ENCODE measurements at places on chromosomes 4 and X.

- DNase-seq, result no peak
These were observed 32.1 kb upstream of the HTRA3 start for GRCh38 chr4:8237256-8237989.

DNA sequence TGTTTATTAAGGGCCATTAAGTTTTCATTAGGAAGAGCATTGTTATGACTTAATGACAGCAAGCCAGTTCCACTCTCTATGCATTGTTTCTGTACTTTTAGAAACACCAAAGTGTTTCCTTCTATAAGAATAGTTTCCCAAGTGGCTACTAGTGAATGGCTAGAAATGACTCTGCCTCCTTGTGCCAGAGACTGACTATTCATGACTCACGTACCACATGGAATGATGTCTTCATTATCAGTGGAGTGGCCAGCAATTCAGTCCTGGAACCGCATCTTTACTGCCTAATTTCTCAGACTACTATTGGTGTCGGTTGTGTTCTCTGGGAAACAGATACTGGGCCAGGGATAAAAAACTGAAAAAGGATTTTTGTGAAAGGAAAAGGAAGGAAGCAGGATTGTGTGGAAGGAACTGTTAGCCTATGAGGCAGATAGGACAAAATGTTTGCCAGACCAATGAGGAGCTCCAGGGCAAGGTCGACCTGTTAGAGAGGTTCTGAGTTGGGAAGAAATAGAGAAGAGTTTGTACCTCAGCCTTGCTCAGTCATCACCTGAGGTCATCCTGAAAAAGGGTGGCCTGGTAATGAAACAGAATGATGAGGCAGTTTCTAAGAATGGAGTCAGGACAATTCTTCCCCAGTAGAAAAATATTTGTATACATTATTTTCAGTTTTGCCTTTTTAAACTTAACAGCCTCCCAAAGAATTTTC lies 218.6 kb downstream of the SPCS3 start:
- no peak for DNase-seq

DNA sequence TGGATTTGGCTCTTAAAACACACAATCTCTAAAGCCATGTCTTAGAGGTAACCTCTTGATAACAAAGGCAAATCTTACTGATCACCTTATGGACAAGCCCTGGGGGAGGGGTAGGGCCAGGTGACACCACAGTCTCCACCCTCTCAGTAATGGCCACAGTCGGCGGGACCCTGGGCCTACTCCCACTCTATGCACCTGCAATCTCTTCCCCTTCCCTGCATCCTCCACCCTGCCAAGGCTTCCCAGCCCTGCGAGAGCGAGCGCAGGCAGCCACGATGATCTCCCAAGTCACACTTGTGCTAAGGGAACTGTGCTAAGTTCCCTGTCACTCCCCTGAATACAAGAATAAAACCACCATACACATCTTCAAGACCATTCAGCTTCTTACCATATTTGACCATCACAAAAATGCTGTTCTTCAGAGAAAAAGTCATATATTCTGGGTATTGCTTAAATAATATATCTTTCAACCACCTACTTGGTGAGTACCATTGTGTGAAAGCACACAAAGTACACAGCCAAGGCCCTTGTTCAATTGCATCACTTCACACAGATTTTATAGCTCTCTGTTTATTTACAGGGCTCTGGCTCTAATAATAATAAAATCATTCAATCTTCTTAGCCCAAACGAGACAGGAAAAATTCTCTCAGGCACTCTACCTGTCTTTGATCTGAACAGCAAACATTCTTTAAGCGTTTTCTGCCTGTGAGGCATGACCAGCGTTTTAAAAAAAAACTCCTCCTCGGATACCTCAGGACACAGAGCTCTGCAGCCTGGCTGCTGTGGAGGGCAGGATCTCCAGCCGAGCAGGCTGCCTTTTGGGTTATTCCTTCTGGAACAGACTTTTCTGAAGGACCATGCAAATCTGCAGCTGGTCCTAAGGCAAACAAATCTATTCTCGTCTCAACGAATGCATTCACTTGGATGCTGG lies 115.7 kb upstream of the MAP3K15 start:
- no peak for DNase-seq

- no peak for DNase-seq
These were observed 350.0 kb upstream of the CASK start for GRCh38 chrX:42273387-42273786.

DNA sequence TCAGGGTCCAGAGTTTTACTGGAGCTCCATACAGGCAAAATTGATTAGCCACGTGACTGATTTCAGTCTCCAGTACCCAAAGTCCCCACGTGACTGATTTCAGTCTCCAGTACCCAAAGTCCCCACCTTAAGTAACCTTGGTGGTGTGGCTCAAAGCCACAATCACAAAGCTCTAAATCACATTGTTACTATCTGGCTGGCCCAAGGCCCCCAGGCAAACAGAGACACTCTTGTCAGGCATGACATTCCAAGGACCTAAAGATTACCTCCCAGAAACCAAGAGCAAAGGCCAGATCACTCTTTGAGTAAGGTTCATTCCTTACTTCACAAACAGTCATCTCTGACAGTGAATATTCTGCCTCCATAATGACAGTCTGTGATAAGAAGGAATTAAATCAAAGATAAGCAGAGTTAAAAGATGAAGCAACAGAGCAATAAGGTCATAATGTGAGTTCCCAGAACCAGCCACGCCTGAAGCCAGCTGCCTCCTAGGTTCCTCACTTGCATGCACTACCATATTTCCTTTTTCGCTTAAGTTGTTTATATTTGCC lies 78.5 kb downstream of the ANXA3 start:
- DNase-seq, result peak; percentile 74

GRCh38 chr4:54215379-54216077 lies 13.6 kb upstream of the PDGFRA start:
- DNase-seq, result peak; percentile 46

- DNase-seq, result no peak
These were observed 27.4 kb downstream of the ABLIM2 start for GRCh38 chr4:8131210-8131609.

GRCh38 chr4:4856071-4857000 lies 3.1 kb upstream of the MSX1 start:
- DNase-seq, result no peak

DNA sequence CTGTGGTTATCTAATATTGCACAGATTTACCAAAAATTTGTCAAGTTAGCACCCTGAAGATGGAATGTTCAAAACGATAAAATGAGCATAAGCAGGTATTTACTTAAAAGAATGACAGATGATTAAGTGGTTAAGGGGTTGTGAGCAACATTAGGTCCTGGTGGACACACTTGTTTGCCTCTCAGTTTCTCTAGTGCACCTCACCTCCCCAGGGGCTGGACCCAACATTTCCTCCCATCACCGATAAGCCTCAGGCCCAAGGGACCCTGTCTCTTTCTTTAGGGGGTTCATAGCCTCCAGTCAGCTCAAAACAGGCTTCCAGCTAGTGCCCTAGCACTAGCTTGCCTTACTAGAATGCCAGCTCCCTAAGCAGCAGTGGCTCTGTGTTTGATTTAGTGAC lies 88.0 kb downstream of the ATP11C start:
- DNase-seq, result no peak

GRCh38 chr4:113112338-113112978 lies 63.0 kb downstream of the ANK2 start:
- DNase-seq, result no peak

GRCh38 chr4:155679343-155679742 lies 12.7 kb downstream of the GUCY1A1 start:
- no peak for DNase-seq

- no peak for DNase-seq
These were observed 528.2 kb upstream of the FAT1 start for GRCh38 chr4:187251896-187252295.

GRCh38 chr4:141914746-141915145 lies 278.4 kb downstream of the IL15 start:
- DNase-seq, result no peak

GRCh38 chrX:6448003-6448402 lies 86.9 kb downstream of the VCX3A start:
- no peak for DNase-seq

- no peak for DNase-seq
These were observed 642.0 kb downstream of the MID1IP1 start for GRCh38 chrX:39443240-39443639.

GRCh38 chr4:122152711-122153226 lies 638 bp downstream of the BLTP1 start:
- peak; percentile 41 for DNase-seq
